ENCODE measurements at places on chromosomes 1 and 21.

GRCh38 chr1:57520743-57521515 lies 97.1 kb upstream of the DAB1 start:
- no peak for DNase-seq

GRCh38 chr1:203629507-203630082 lies 3.0 kb downstream of the ATP2B4 start:
- DNase-seq = peak; percentile 47

DNA sequence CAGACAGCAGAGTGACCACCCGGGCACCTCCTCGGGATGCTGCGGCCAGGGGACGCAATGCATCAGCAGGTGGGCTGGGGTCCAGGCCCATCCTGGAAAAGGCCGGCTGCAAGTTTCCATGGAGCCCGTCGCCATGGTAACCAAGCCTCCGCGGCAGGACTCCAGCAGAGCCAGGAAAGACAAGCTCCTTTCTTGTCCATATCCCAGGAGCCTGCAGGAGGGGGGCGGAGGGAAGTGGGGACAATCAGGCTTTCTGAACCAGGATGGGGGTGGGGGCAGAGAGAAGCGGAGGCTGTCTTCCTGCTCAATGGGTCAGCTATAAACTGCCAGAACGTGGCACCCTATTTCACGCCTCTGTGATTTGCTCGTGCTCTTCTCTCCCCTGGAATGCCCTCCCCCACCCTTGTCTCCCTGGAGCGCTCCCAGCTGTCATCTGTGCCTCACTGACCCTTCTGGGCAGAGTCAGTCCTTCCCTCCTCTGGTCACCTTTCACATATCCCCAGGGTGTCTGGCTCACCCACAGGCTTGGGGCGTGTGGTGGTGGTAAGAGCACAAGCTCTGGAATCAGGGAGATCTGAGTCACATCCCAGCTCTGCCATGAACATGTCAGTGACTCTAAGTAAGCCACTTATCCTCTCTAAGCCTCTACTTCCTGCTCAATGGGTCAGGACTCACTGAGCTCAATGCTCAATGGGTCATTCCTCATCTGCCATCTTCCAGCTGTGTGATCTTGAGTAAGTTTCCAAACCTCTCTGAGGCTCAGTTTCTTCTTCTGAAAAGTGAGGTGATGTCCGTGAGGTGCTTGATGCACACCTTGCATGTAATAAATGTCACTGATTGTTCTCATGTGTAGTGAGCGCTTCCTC lies 58.9 kb upstream of the LAPTM5 start:
- DNase-seq = peak; percentile 44

DNA sequence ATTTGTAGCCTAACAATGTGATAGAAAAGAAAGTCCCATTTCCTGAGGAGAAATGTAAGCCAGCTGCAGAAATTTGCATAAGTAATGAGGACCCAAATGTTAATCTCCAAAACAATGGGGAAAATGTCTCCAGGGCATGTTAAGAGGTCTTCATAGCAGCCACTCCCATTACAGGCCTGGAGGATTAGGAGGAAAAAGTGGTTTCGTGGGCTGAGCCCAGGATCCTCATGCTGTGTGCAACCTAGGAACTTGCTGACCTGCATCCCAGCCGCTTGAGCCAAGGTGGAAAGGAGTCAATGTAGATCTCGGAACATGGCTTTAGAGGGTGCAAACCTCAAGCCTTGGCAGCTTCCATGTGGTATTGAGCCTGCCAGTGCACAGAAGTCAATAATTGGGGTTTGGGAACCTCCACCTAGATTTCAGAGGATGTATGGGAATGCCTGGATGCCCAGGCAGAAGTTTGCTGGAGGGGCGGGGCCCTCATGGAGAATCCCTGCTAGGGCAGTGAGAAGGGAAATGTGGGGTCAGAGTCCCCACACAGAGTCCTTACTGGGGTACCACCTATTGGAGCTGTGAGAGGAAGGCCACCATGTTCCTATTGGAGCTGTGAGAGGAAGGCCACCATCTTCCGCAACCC lies 14.2 kb upstream of the F13B start:
- DNase-seq = no peak

DNA sequence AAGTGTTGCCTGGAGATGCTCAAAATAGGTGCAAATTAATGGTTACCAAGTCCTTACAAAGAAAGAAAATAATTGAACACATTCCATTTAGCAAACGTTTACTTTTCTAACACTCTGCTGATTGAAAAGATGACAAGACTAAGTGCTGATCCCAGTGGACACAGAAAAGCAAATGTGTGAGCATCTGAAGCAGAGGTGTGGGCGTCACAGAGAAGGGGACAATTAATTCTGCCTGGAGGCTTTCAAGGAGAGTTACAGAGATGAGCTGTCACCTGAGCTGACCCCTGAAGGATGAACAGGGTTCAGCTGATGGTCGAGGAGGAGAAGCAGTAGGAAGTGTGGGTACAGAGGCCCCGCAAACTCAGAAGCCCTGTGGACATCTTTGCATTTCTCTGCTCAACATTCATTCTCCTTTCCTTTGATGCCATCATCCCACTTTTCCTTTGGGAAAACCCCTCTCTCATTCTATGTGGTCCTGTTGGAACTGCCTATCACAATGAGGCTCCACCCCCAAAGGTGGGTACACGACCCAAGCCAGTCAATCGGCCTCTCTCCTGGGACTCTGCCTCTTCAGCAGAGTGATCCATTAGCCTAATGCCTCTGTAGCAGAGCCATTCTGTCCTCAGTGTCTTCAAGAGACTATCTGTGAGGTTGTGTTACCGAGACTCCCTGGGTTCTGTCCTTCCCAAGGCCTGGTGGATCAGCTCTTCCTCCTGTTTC lies 17.2 kb upstream of the PLA2G2E start:
- no peak for DNase-seq

GRCh38 chr21:46060596-46061061 lies 37.3 kb upstream of the COL6A2 start:
- peak; percentile 47 for DNase-seq

All from mucosa of gallbladder (tissue), 1 donor.